ENCODE measurements at places on chromosomes 12 and 14.

DNA sequence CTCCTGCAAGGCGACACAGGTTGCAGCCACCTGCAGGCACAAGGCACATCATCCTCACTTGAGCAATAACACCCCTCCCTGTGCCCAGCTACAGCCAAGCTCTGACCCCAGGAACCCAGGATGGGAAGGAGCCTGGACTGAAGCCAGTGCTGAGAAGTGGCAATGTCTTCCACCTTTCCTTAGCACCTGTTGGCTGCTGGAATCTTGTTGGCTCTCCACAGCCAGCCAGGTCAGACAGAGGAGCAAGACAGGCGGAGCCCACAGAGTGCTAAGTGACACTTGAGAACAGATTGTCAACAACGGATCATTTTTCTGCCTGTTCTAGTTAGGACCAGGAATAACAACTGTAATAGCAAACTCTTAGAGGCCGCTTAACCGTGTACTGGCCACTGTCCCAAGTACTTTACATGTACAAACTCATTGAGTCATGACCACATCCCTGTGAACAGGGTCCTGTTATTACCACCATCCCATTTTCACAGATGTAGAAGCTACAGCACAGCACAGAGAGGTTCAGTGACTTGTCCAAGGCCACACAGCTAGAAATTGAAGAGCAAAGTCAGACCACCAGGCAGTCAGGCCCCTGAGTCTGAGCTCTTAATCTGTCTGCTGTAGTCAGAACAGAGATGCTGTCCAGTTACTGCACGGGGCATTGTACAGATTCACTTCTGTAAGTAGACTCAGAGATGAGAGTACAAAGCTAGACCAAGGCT, 45.6 kb downstream of the RNFT2 start:
- no peak for DNase-seq

DNA sequence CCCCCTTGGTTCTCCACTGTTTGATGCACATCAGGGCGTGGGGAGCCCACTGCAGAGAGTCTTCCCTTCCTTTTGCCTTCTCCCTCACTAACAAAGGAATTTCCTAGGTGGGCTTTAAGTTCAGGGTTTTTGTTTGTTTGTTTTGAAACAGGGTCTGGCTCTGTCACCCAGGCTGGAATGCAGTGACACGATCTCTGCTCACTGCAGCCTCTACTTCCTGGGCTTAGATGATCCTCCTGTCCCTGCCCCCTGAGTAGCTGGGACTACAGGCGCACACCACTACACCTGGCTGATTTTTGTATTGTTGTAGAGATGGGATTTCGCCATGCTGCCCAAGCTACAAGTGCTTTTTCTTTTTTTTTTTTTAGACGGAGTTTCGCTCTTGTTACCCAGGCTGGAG, 33.8 kb downstream of the EP400 start:
- DNase-seq: no peak

- DNase-seq: no peak
Observed at GRCh38 chr12:77070382-77070781, 5.0 kb upstream of the E2F7 start.

- no peak for DNase-seq
Observed at GRCh38 chr12:60197589-60197988, 601.8 kb downstream of the SLC16A7 start.

DNA sequence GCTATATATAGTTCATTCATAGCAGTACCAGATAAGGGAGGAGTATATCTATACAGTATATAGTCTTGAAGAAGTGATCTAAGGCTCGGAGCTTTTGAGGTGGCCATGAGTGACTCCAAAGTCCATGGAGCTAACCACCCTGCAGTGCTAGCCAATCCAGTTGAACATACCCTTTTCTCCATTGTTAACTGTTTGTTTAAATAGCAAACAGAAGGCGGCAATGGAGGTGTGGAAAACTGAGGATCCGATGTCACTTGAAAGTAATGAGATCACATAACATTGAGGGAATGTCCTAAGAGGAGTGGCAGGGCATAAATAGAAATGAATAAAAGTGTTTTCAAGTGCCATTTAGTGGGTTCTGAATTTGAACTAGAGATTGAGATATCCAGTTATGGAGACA, 12.4 kb upstream of the SNAPC1 start:
- peak; percentile 65 for DNase-seq

DNA sequence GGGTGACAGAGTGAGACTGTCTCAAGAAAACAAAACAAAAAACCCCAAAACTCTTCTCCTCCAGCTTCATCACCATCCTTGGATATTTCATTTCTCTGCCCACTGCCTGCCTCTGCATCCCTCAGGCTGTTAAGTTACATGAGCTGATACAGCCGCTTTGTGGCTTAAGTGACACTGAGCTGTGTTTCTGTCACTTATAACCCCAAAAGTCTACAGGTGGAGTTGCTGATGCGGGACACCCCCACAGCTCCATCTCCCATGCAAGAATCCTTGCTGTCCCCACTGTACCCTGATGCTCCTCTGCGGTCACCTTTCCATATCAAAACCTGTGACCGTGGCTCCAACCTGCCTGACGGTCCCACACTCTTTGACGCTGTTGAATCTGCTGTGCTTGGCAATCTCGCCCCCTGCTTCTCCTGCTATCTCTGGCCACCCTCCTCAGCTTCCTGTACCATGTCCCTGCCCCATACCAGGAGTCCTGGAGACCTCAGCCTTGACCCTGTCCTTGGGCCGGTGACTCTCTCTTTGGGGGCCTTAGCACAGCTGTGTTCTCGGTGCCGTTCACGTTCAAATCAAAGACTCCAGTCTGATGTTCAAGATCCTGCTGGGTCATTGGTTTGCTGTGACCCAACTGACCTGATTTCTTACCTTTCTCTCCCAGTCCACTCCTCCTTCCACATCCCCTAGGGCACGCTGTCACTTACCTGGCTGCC, 20.3 kb downstream of the HVCN1 start:
- no peak for DNase-seq

Measured in A549 (cell line).